Stimulated activated memory B cell treated with anti-CD40 and anti-IgM and Interleukin-4, amounts not matched to agents 10 μg/mL and 1 μg/mL and 100 μg/mL, for 72 hours (primary cell): ENCODE measurements at places on chromosomes 5 and 9.

GRCh38 chr5:101163088-101163487 is 260.0 kb upstream of the ST8SIA4 start:
- no peaks in the 10 kb centered on the region for H3K36me3 ChIP-seq
- no peaks in the 10 kb centered on the region for H3K4me1 ChIP-seq
- H3K4me3 ChIP-seq, result no peak overlapping the region
- no peak overlapping the region for H3K27ac ChIP-seq

DNA sequence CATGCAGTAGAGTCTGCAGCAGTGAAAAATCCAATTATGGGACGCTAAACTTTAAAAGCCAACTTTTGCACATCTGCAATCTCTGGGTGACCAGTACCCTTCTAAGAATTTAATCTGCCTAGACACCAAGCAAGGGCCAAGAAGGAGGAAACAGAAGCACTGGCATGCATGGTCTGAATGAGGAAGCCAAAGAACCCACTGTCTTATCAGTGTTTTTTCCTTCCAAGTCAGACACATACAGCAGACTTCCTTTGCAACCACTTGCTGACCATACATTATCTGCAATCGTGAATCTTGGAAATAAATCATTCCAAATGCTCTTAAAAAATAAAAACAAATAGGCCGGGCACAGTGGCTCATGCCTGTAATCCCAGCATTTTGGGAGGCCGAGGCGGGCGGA is 65.9 kb downstream of the DEPDC1B start:
- H3K36me3 ChIP-seq, result no peaks in the 10 kb centered on the region
- H3K27me3 ChIP-seq, result no peaks in the 10 kb centered on the region
- no peak for ATAC-seq
- H3K4me1 ChIP-seq, result no peaks in the 10 kb centered on the region

GRCh38 chr9:74173284-74173683 is 323.9 kb upstream of the RORB start:
- no peaks in the 10 kb centered on the region for H3K36me3 ChIP-seq
- no peaks in the 10 kb centered on the region for H3K27me3 ChIP-seq
- ATAC-seq, result no peak
- no peaks in the 10 kb centered on the region for H3K4me1 ChIP-seq
- H3K27ac ChIP-seq, result no peak overlapping the region

GRCh38 chr9:4838189-4838546 is 45.4 kb downstream of the RCL1 start:
- peak; percentile 47 for ATAC-seq
- H3K36me3 ChIP-seq, result peaks cover 63% of the 10 kb centered on the region
- peak overlapping the region; percentile 20 for H3K27ac ChIP-seq
- no peaks in the 10 kb centered on the region for H3K27me3 ChIP-seq
- peaks cover 21% of the 10 kb centered on the region for H3K4me1 ChIP-seq

DNA sequence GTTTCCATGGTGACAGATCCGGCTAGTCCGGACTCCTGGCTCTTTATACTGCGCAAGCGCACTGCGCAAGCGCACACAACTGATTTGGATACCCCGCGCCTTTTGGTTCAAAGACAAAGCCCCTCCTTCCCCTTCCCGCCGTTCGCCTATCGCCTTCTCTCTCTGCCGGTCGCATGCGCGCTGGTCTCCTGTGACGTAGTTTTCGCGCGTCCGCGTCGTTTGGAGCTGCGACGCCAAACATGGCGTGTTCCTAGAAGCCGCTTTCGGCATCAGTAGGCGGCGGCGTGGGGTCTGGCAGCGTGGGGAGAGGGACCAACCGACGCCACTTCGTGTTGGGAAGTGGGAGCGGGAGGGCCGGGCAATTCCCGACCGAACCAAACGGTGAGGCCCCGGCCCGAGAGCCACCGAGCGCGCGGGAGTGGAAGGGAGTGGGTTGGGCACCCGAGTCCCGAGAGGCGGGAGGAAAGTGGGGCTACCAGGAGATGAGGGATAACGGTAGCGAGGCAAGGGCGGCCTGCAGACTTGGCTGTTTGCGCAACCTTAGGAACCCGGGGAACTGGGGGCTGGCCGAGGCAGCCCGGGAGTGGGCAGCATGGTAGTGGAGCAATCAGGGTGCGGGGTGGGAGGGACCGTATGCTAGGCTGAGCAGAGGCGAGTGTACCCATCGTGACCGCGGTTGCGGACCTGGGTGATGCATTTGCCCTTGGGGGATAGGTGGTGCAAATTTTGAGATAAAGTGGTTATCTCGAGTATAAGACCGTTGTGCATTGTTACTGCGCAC is at the start of gene IPO11:
Gene IPO11, plus strand, starts transcription at position 215 of the 781 bp plus-strand sequence. CDS start 24,517 bp downstream, outside the sequence.
- peaks cover 20% of the 10 kb centered on the region for H3K4me1 ChIP-seq
- peak within 1 kb of the TSS; percentile 85 for H3K27ac ChIP-seq
- H3K27me3 ChIP-seq, result no peaks in the 10 kb centered on the region
- H3K36me3 ChIP-seq, result peaks cover 5% of the 10 kb centered on the region

DNA sequence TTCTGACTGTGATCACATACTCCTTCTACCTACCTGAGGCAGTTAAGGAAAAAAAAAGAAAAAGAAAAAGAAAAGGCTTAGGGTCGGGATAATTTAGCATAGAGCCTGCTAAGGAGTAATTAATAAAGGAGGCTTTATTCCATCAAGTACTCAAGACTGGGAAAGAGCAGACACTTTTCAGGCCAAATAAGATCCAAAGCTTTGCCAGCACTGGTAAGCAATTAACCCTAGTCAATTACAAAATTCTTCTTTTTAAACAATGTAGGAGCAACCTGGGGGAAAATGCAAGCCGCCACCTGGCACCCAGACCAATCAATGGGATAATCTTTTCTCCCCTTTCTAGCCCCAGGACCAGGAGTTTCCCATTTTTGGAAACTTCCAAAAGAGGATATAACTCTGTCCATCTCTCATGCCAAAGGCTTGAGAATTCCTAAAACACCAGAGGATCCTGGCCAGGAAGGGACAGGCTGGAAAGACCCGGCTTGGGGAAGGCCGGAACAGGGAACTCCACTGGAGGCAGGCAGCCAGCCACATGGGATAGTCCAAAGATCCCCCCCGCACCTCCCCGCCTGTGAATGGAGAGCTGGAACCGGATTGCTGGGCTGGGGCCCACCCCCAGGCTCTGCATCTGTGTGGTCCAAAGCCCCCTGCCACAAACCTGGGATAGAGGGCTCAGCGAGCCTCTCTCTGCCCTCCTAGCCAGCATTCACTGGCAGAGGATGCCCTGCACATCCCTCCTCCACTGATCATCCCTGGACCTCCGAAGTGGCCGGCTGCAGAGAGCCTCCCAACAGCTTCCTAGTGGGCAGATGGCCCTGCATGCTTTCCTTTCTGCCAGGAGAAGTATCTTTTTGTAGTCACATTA is 117.8 kb downstream of the ZNF354C start:
- H3K4me1 ChIP-seq, result no peaks in the 10 kb centered on the region
- no peak for ATAC-seq
- H3K36me3 ChIP-seq, result no peaks in the 10 kb centered on the region
- H3K27ac ChIP-seq, result no peak overlapping the region

DNA sequence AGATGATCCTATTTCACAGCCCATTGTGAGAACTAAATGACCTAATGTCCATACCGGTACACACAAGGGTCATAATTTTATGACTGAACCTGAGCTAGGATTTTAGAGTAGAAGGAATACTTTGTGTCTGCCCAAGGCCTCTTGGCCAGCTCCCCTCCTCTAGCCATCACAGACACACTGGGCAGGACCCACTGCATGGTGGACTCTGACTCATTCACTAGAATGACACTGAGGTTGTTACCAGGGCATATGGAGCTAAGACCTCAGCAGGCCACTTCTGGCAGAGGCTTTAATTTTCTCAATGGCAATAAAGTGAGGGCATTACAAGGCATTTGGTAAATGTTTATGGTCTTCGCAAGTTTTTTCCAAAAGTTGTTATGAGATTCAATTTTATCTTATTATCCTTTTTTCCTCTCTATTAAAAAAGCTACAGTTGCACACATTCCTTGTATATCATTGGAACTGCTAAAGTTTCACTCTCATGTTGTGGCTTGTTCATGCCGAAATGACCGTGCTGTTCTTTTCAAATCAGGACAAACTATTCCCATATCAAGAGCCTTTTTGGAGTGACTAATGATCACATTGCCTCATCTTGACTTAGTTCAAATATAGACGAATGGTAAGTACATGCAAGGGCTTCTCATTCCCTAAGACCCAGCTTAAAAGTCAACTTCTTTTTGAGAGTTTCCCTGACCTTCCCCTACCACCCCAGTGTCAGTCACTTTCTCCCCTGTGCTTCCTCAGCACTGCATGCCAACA is 595.7 kb downstream of the ACTL7B start:
- no peak for ATAC-seq
- H3K36me3 ChIP-seq, result no peaks in the 10 kb centered on the region
- H3K27me3 ChIP-seq, result no peaks in the 10 kb centered on the region
- H3K4me1 ChIP-seq, result no peaks in the 10 kb centered on the region

DNA sequence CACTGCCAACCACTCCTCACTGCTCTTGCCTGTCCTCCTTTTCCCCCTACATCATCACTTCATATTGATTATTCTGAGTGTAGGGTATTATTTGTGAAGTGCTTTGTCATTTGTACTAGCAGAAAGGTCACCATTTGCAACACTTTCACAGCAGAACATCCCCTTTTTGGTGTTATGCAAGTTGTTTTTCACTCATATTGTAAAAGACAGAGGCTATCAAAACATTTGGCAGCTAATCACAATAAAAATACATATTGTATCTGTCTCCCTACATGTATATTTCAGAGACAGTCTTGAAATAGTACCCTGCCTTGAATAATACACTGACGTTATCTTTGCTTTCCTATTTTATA is 82.3 kb downstream of the ANXA1 start:
- no peak overlapping the region for H3K4me3 ChIP-seq
- no peak for ATAC-seq
- no peaks in the 10 kb centered on the region for H3K36me3 ChIP-seq
- no peaks in the 10 kb centered on the region for H3K4me1 ChIP-seq

- H3K4me1 ChIP-seq, result peaks cover 49% of the 10 kb centered on the region
- no peaks in the 10 kb centered on the region for H3K27me3 ChIP-seq
- H3K36me3 ChIP-seq, result peaks cover 12% of the 10 kb centered on the region
- H3K27ac ChIP-seq, result peak overlapping the region; percentile 61
- no peak overlapping the region for H3K4me3 ChIP-seq
Observed at GRCh38 chr5:124980163-124980941, 233.9 kb upstream of the ZNF608 start.

DNA sequence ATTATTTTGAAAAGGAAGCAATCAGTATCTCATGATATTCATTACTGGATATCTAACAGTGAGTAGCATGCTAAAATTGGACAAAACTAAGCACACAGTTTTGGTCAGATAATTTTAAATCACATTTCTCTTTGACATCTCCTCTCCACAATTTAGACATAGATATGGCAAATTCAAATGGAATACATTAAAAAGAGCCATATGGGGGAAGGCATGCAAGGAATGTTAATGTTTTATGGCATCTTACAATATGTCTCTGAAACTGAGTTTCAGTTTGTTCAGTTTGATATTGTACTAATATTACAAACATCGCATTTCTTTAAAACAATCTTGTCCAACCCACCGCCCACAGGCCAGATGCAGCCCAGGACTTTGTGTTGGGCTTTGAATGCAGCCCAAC is 151.0 kb downstream of the HTR1A start:
- H3K27ac ChIP-seq, result no peak overlapping the region
- H3K27me3 ChIP-seq, result no peaks in the 10 kb centered on the region
- H3K36me3 ChIP-seq, result no peaks in the 10 kb centered on the region
- no peak for ATAC-seq
- no peak overlapping the region for H3K4me3 ChIP-seq

GRCh38 chr5:174897281-174897950 is 173.0 kb downstream of the MSX2 start:
- no peak overlapping the region for H3K4me3 ChIP-seq
- H3K36me3 ChIP-seq, result no peaks in the 10 kb centered on the region
- ATAC-seq, result no peak
- no peaks in the 10 kb centered on the region for H3K4me1 ChIP-seq
- no peaks in the 10 kb centered on the region for H3K27me3 ChIP-seq
- no peak overlapping the region for H3K27ac ChIP-seq

DNA sequence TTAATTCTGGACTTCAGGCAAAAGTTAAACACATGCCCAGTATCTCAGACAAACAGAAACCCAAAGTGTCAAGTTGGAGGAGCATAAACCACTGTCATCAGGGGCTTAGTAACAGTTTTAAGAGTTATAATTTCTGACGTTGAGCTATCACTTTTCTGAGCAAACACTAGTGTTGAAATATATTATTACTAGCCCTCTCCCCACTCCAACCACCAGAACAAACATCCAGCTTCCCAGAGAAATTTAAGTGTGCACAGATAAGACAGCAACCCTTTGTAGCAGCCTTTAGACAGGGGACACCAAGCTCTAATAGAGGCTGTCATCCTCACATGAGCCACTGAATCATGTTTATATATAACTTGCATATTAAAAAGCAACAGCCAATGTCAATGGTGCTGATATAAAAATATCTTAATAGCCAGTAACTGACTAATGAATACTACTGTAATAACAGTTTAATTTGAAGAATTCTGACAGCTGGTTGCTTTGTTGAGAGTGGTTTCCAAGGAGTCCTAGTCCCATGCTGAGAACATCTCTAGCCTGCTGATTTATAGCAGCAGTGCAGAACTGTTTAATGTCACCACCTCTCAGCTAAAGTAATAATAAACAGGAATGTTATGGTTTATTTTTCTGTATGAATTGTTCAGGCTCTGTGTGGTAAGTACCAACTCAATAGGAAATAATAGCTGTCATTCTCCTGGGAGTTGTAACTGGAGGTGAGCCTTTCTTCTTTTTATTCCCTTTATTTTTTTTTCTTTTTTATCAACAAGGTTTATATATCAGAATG is 528.7 kb upstream of the ZNF608 start:
- peaks cover 13% of the 10 kb centered on the region for H3K4me1 ChIP-seq
- no peak for ATAC-seq
- peaks cover 5% of the 10 kb centered on the region for H3K36me3 ChIP-seq
- no peaks in the 10 kb centered on the region for H3K27me3 ChIP-seq

DNA sequence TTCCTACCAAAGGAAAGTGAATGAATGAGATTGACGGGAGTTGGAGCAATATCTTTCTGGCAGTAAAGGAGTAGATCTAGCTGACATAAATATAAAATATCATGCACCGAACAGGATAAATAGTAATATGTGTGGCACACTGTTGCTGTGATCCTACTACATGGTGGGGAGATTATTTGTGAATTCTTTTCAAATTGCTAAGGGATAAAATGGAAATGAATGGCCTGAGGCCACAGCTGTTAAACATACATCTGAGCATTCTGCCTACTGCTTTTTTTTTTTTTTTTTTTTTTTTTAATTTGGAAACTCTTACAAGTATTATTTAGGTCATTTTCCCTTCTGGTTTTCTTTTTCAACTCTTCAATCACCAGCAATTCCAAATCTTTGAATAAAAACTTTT is 66.8 kb downstream of the MEF2C start:
- H3K4me1 ChIP-seq, result peaks cover 66% of the 10 kb centered on the region
- peaks cover 21% of the 10 kb centered on the region for H3K36me3 ChIP-seq
- H3K4me3 ChIP-seq, result no peak overlapping the region
- H3K27me3 ChIP-seq, result no peaks in the 10 kb centered on the region

DNA sequence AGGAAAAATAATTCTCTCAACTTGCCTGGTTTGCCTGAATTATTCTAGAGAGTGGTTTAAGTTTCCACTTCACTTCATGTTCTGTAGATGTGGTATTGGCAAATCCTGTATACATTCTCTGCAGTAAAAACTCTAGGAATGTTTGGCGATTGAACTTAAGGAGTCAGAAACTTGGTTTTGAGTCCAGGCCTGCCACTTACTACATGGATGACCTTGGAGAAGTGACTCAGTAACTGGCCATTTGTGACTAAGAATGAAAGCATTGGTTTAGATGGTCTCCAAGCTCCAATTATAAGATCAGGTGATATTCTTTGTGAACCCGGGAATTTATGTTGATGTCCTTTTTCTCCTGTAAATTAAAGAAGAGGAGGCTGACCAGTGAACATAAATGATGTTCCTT is 233.8 kb downstream of the GAS1 start:
- H3K4me3 ChIP-seq, result no peak overlapping the region
- no peaks in the 10 kb centered on the region for H3K4me1 ChIP-seq
- no peak for ATAC-seq
- H3K27me3 ChIP-seq, result no peaks in the 10 kb centered on the region
- H3K36me3 ChIP-seq, result no peaks in the 10 kb centered on the region
